ENCODE measurements at places on chromosomes 12 and 14. TPM values are rescaled to one million over a fixed set of nuclear protein-coding genes. Genes with fewer than 3 reads are reported as not detected.

- H3K27ac ChIP-seq, result peak overlapping the region; percentile 37
- H3K36me3 ChIP-seq, result no peaks in the 10 kb centered on the region
- H3K4me3 ChIP-seq, result no peak overlapping the region
- peaks cover 46% of the 10 kb centered on the region for H3K4me1 ChIP-seq
- no peaks in the 10 kb centered on the region for H3K27me3 ChIP-seq
Measured at GRCh38 chr12:46439793-46440511, 67.4 kb upstream of the SLC38A2 start.

DNA sequence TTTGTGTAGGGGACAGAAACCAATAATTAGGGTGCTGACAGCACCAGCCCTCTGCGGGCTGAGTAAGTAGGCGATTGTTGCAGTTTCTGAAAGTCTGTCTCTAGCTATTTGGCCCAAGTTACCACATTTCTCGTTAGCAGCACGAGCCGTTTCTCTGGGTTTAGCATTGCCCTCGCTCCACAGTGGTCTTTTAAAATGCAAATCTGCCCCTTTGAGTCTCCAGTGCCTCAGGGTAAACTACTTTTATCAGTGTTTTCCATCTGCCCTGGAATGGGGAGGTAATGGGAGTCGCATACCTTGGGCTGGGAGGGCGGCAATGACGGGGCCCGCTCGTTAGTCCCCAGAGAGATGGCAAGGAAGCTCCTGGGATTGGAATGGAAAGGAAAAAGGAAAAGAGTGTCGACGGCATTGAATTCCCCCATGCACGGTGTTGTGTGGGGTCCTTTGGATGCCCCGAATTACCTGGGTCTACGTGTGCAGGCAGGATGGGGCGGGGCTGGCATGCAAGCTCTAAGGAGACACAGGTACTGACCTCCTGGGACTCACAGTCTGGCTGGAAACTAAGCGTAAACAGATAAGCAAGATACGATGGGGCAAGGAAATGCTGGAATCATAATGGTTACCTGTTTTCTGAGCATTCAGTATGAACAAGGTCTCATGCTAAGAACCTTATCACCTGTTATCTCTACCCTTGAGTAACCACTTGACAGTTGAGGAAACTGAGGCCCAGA is 131.8 kb upstream of the MAP1LC3B2 start:
- peaks cover 25% of the 10 kb centered on the region for H3K4me1 ChIP-seq
- no peak overlapping the region for H3K4me3 ChIP-seq
- peak overlapping the region; percentile 17 for H3K27ac ChIP-seq

- no peaks in the 10 kb centered on the region for H3K27me3 ChIP-seq
- no peaks in the 10 kb centered on the region for H3K36me3 ChIP-seq
Measured at GRCh38 chr12:128612150-128612850, 211.5 kb downstream of the SLC15A4 start.

Gene PLBD1
- 13.4 TPM for polyA plus RNA-seq

Gene DDX24
- polyA plus RNA-seq, result 179 TPM

GRCh38 chr12:3453990-3454680 is 36.9 kb upstream of the PRMT8 start:
- H3K4me1 ChIP-seq, result peaks cover 48% of the 10 kb centered on the region
- peak; percentile 91 for DNase-seq
- no peaks in the 10 kb centered on the region for H3K36me3 ChIP-seq
- H3K27ac ChIP-seq, result peak overlapping the region; percentile 94
- no peak overlapping the region for H3K4me3 ChIP-seq

- H3K27ac ChIP-seq, result peak overlapping the region; percentile 78
- no peaks in the 10 kb centered on the region for H3K36me3 ChIP-seq
- H3K4me3 ChIP-seq, result no peak overlapping the region
- DNase-seq, result no peak
- peaks cover 24% of the 10 kb centered on the region for H3K4me1 ChIP-seq
- no peaks in the 10 kb centered on the region for H3K27me3 ChIP-seq
Measured at GRCh38 chr14:93329965-93330608, 2.7 kb downstream of the BTBD7 start.

Gene FOXN4
- polyA plus RNA-seq, result not detected

Gene JPH4
- 0.03 TPM for polyA plus RNA-seq

DNA sequence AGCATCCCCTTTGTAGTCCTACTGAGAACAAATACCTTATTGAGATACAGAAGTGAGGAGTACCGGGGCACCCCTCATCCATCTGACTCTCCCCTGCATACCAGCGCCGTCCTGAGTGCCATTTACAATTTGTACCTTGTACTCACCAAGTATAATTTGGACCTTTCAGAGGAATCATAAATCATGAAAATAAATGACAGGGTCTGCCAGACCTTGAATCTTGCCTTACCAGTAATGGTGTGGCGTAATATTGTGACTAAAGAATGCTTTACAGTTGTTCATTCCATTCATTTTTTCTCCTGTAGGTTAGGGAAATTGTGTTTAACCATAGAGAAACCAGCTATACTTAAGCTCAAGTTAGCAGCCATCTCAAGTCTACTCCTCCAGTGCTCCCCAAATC is 243.7 kb upstream of the RGS6 start:
- no peaks in the 10 kb centered on the region for H3K27me3 ChIP-seq
- H3K27ac ChIP-seq, result no peak overlapping the region
- no peak overlapping the region for H3K4me3 ChIP-seq
- no peaks in the 10 kb centered on the region for H3K36me3 ChIP-seq
- no peaks in the 10 kb centered on the region for H3K4me1 ChIP-seq

Gene ACTN1
- polyA plus RNA-seq, result 1,027 TPM

GRCh38 chr12:94271351-94271750 is 123.0 kb downstream of the PLXNC1 start:
- H3K36me3 ChIP-seq, result no peaks in the 10 kb centered on the region
- no peak for DNase-seq
- H3K4me3 ChIP-seq, result no peak overlapping the region

DNA sequence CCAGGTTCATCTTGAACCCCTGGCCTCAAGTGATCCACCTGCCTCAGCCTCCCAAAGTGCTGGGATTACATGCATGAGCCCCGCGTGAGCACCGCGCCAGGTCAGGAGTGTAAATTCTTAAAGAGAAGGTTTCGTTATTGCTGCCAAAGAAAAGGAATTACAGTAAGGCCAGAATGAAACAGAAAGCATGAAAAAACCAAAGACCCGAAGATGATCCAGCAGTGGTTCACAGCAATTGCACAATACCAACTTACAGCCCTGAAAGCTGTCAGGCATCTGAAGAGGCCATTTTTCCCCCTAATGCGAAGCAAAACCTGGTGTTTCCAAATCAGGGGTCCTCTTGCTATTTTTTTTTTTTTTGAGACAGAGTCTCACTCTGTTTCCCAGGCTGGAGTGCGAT is 10.3 kb downstream of the RBM23 start:
- no peaks in the 10 kb centered on the region for H3K4me1 ChIP-seq
- no peak overlapping the region for H3K27ac ChIP-seq
- DNase-seq, result no peak
- no peaks in the 10 kb centered on the region for H3K27me3 ChIP-seq
- peaks cover 29% of the 10 kb centered on the region for H3K36me3 ChIP-seq

Gene TMEM30B
- 5.6 TPM for polyA plus RNA-seq

All from keratinocyte (primary cell).